ENCODE measurements at places on chromosomes 12 and 14. TPM values are rescaled to one million over a fixed set of nuclear protein-coding genes. Genes with fewer than 3 reads are reported as not detected.
A peak's percentile ranks its signal among the peaks of the same experiment; 100 is the strongest.

Gene AVPR1A
- total RNA-seq = 0.21 TPM

Gene CKB
- total RNA-seq = 39.4 TPM

DNA sequence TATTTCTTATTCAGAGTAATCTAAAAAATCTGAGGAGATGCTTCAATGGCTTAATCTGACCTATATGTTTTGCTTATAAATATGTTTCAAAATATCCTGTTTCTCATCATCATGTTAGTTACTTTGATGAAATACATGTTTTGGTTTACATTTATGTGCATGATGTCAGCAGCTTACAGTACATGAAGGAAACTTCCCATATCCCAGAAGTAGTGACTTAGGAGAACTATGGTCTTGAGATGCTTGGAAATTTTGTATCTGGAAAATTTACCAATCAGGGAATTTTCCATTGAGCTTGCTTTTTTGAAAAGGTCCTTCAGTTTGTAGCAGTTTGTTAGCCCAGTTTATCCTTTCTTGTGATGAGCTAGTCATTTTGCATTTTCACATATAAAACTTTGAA, 73.3 kb downstream of the RASSF8 start:
- no peak for DNase-seq

DNA sequence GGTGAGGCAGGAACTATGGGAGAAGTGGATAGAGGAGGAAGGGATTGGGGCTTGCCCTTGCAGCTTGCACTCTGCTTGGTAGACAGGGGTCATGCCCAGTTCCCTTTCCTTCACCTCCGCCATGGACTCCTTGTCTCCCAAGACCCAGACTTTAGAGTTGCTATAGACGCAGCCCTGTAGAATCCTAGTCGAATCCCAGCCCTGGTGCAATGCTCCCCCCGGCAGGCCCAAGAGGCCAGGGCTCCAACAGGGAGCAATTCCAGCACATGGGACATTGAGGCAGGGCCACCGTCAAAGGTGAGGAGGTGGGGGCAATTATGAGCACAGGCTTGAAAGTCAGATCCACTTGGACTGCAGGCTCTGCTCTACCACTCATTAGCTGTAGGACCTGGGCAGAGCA, 29.5 kb upstream of the BCDIN3D start:
- no peak for DNase-seq

DNA sequence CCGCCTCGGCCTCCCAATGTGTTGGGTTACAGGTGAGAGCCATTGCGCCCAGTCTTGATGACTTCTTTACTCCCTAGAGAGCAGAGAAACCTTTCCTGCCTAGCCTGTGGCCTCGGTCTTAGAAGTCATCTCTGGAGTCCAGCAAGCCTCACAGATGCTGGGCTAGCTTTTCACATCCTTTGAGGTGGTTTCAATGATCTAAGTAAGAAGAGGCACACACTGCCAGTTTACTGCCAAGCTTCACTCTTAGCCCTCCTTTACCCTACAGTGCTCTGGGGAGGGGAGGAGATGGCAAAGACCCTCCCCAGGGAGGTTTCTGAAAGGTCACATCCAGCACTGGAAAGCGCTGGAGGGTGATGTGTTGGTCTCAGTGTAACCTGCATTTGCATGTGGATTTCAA, 304.8 kb downstream of the PCNX1 start:
- no peak for DNase-seq

DNA sequence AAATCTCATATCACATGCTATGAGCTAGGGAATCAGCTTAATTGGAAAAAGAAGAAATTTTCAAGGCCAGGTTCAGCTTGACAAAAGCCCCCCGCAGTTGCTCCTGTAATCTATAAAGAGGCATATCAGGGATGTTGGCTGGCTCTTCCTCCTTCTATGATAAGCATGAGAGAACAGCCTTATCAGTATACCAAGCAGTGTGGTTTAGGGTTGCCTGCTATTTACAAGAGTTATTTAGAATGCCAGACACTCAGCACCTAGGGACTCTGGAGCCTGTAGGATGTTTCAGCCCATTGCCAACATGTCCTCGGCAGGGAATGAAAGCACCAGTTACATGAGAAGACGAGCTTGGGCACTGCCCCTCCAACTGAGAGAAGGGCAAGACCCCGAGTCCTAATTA, 89.5 kb upstream of the TMPO start:
- no peak for DNase-seq

- DNase-seq = no peak
Measured at GRCh38 chr14:61193476-61193875, 87.7 kb downstream of the TMEM30B start.

DNA sequence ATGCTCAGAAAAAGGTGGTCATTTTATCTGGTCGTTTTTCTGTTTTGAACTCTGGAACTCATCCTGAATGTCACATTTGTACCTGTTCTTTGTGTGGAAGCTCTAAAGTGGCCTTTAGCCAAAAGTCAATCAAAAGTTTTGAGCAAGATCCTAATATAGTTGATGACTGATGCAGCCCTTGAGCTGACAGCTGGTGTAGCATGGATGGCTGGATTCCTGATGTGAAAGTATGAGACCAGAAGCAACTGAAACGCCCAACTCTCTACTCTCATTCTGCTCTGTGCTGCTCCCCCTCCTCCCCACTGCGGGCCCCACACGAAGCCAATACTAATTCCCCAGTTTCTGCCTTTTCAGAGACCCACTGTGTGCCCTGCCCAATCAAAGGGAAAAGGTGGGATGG, 10.3 kb upstream of the MYH7 start:
- DNase-seq = no peak

DNA sequence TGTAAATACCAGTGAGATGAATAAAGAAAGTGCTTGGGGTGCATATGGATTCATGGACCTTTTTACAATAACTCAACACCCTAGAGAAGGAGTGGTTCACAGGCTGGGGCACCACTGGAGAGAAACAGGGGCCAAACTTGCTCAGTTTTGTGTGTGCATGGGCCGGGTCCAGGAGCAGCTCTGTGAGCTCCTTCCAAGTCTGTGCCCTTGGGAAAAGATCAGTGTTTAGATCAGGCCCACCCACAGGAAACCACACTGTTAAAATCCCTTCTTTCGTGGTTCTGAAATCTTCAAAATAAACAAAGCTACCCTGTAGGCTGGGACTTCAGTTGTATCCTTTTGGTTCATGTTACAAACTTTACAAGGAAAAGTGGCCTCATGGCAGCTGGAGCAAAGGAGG, 156.1 kb upstream of the TMEM260 start:
- peak; percentile 60 for DNase-seq

- no peak for DNase-seq
Measured at GRCh38 chr12:72074065-72074464, 135.4 kb downstream of the TPH2 start.

GRCh38 chr14:77126461-77126990, 15.1 kb downstream of the ZDHHC22 start:
- no peak for DNase-seq

DNA sequence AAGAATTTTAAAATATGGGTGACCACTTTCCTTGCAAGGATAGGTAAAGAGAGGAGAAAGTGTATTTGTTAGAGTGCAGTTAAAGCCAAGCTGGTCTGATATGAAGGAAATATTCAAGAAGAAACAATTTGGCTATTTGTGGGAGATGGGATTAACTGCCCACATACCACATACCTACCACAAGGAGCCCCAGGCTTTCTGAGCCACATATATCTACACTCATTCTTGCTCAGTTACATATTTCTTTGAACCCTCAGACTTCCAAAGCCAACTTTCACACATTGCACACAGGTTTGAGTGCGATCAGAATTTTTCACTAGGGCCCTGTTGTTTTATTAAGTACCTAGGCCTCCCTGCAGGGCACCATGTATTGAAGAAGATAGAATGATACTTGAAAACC, 330.2 kb downstream of the ZFP36L1 start:
- DNase-seq = no peak

All from SJSA1 (cell line).